ENCODE measurements at places on chromosomes 3 and 15.

DNA sequence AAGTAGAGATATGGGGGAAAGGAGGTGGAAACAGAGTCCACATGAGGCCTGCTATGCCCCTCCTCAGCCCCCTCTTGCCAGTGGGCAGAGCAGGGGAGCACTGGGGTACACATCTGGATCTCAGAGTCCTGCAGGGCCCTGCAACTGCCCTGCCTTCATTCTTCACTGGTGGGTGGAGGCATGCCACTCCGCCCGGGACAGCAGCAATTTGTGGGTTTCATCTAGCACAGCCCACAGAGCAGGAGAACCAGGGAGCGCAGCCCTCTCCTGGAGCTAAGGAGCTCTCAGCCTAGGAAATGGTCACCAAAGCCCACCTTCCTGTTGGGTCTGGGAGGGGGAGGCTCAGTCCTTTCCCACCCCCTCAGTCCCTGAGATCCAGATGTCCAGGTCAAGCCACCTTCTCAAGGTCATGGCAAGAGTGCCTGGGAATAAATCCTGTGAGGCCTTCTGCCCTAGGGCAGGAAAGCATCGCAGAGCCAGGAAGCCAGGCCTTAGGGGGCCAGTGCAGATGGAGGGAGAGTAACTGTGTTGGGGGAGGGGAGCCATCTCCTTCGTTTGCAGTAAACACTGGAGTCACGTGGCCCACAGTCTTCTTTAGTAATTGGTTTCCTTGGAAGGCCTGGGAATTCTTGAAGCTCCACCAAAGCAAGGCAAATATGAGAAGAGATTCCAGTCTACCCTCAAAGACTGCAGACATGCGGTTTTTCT lies 31.0 kb downstream of the ANP32A start:
- no peak for DNase-seq

DNA sequence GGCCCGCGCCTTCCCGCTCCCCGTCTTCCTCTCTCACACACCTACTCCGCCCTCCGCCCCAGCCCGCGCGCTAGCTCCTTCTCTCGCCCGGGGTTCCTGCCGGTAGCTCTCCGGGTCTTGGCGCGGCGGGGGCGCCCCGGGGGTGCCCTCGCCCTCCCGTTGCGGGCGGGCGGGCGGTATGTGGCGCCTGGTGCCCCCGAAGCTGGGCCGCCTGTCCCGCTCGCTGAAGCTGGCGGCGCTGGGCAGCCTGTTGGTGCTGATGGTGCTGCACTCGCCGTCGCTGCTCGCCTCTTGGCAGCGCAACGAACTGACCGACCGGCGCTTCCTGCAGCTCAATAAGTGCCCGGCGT lies 507 bp downstream of the DIPK2A start:
- DNase-seq, result no peak

- DNase-seq, result no peak
These were observed 209.8 kb upstream of the ATP11B start for GRCh38 chr3:182583545-182583944.

DNA sequence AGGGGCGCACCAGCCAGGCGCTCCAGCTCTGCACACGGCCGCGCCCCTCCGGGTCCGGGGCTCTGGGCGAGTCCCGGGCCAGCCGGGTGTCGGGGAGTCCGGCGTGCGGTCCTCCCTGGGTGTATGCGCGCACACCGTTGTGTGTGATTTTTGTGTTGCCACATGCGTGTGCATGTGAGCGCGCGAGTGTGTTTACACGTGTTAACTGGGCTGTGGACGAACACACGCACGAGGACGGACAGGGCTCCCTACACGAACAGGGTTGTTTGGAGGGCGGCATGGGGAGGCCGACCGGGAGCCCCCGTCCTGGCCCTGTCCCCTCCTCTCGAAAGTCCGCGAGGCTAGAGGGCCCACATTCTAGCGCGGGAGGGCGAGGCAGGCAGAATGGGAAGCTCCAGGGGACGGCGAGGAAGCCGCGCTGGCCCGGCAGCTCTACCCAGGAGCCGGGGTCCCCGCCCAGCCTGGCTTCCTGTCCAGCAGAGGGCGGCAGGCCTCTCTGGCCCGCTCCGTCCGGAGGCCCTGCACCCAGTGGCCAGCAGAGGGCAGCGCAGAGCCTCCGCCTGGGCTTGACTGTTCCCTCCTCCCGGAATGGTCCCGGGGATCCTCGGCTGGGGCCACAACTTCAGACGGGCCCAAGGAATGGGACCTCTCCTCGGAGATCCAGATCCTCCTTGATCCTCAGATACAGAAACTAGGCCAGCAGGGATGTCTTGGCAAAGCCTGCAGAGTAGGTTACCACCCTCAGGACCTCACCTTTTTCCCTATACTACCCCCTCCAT lies 611 bp upstream of the LINGO1 start:
- peak; percentile 94 for DNase-seq
